Stimulated activated CD8-positive, alpha-beta memory T cell treated with anti-CD3 and anti-CD28 coated beads, Interleukin-7, amount 100 ng/mL, for 4 hours (primary cell): ENCODE measurements at places on chromosomes 7 and 10.

DNA sequence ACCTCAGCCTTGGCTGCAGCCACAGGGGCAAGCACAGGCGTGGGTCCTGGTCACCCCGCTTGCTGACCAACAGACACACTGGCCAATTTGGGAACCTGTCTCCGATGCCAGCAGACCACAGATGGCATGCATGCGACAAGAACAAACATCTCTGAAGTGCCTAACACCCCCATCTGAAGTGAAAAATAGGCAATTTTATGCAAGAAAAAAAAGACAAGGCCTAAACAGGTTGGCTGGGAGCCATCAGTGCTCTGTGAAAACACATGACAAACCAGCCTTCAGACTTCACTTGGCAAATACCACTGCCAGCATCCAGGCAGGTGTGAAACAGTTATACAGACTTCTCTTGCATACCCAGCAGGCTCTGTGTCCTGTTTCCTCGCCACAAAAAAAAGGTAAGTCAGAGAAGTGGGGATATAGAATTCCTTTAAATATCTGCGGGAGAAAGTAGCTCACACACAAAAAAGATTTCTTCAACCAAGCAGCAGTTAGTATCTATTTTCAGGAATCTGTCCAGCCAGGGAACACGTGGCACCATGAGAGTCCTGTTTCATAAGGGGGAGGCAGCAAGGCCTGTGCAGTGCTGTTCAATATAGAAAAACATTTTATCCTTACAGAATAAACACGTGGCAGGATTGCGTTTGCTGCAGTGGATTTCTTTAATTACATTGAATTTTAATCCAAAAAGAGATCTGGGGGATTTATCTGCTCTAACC, 293.4 kb upstream of the MKLN1 start:
- no peak for DNase-seq

DNA sequence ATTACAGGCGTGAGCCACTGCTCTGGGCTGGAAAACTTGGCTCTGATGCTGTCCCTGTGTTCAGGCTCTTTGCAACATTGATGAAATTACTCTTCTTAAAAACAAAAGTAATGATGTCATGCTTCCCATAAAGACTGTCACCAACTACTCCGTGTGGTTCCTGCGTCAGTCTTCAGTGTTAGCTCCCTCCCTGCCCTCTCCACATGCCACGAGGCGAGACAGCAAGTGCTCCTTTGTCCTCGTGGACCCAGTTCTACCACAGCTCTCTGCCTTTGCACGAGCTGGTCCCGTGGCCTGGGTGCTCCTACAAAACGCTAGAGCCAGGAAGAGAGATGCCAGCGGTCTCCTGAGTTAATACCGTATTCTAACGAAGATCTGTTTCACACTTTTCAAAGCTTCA, 194.5 kb downstream of the SDK1 start:
- no peak for DNase-seq

GRCh38 chr7:128714701-128715495, 24.3 kb upstream of the CALU start:
- DNase-seq, result no peak

DNA sequence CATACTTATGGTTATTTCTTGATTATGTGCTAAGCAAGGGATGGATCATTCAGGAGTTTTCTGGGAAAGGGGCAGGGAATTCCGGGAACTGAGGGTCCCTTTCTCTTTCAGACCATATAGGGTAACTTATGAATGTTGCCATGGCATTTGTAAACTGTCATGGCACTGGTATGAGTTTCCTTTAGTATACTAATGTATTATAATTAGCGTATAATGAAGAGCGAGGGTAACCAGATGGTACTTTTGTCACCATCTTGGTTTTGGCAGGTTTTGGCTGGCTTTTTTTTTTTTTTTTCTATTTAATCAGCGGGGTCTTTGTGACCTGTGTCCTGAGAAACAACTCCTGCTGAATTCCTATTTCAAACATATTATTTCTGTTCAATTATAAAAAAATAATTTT, 237.6 kb upstream of the PTER start:
- no peak for DNase-seq

DNA sequence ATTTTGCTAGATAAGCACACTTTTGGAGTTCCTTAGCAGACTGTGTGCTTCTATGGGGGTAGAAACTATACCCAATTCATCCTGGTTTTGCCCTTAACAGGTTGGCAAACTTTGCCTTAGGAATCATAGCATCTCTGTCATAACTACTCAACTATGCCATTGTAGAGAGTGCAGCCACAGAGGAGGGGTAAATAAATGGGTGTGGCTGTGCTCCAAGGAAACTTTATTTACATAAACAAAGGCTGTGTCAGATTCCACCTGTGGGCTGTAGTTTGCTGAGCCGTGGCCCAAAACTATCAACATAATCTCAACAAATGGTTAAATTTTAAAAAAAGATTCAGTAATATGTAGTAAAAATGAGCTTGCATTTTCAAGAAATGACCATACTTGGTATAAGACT, 51.6 kb upstream of the LAMB1 start:
- DNase-seq, result no peak

- no peak for DNase-seq
Measured at GRCh38 chr10:49600781-49601400, 9.2 kb upstream of the SLC18A3 start.

GRCh38 chr7:100621554-100621953, 9.2 kb downstream of the MOSPD3 start:
- no peak for DNase-seq

GRCh38 chr7:17402628-17403278, 104.3 kb downstream of the AHR start:
- no peak for DNase-seq

DNA sequence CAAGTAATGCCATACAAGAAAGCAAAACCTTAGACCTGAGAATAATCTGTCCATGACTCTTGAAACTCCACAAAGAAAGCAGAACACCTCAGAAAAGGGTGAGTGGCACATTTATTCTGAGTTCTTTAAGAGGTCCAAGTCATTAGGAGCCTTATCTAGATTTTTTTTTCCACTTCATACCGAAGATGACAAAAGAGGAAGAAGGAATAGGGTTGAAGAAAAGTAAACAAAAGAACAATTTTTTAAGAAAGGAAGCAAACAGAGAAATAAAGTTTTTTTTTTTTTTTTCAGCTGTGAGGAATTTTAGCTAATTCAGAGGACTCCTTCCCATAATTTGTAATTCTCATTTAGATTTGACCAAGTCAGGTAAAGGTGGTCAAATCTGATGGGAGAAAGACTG, 13.1 kb upstream of the MTPN start:
- DNase-seq, result no peak

- peak; percentile 5 for DNase-seq
Measured at GRCh38 chr10:42367532-42368230, 270.7 kb downstream of the ZNF33B start.

- no peak for DNase-seq
Measured at GRCh38 chr10:43295436-43295835, 28.6 kb upstream of the RASGEF1A start.

DNA sequence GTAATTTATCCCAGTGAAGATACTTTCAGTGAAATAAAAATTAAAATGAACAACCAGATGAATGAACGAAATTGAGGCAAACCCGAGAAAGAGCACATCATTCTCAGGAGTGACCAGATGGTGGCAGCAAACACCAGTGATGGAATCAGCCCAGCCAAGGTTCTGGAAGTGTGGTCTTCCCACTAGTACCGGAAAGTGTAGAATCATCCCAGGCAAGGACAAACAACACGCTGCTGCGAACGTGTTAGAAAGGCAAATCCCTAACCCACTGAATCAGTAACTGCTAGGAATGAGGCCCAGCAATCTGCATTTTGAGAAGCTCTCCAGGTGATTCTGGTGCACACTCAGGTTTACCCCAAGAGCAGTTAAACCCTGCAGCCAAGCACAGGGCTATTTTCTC, 15.5 kb upstream of the SLC18A3 start:
- DNase-seq, result no peak

DNA sequence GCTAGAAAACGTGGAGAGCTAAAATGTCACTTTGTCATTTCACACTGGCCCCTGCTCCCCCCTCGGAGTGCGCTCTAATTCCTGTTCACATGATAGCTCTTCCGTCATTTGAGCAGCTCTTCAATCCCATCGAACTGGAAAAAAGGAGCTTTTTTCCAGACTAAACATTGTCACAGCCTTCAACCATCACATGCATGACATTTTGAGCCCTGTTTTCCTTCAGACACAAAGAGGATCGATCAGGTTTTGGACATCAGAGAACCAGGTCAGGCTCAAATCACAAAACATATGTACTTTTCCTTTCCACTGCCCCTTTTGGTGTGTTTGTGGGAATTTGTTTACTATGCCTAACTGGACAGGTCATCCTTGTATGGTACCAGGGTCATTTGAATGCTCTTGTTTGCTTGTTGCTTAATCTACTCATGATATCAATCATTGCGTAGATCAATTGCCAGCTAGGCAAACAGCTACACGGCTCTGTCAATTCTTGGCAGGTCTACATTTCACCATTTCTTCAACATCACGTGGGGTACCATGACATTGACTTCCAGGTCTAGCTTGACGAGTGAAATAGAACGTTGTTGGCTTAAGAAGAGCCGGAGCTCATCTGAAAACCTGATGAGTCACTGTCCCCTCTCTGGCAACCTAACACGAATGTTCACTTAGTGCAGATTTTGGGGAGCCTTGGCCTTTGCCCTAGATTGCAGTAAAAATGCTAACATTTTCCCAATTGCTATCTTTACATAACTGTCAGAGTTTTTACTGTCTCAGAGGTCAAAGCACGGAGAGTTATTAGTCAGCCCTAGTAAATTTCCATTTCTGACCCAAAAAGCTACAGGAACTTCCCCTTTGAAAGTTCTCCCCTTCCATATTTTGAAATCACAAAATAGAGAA, 87.3 kb downstream of the LYZL2 start:
- DNase-seq, result no peak

DNA sequence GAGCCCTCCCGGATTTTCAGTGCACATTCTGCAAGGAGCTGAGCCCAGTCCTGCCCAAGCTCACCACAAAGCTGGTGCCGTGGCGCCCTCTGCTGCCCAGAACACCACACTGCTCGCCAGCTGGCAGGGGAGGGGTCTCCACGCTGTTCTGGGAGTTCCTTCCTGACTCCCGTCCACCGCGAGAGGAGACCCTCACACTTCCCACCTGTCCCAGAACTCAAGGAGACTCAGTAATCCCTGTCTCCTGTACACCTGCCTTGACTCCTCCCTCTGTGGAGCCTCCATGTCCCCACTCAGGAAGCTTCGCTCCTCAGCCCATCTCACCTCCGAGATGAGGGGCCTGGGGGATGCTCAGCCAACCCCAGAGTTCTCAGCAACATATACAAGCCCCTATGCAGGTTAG, 11.3 kb downstream of the C10orf105 start:
- DNase-seq, result peak; percentile 37

- no peak for DNase-seq
Measured at GRCh38 chr10:64813391-64813790, 1292.2 kb downstream of the REEP3 start.

- DNase-seq, result no peak
Measured at GRCh38 chr10:3858051-3858845, 73.2 kb upstream of the KLF6 start.

DNA sequence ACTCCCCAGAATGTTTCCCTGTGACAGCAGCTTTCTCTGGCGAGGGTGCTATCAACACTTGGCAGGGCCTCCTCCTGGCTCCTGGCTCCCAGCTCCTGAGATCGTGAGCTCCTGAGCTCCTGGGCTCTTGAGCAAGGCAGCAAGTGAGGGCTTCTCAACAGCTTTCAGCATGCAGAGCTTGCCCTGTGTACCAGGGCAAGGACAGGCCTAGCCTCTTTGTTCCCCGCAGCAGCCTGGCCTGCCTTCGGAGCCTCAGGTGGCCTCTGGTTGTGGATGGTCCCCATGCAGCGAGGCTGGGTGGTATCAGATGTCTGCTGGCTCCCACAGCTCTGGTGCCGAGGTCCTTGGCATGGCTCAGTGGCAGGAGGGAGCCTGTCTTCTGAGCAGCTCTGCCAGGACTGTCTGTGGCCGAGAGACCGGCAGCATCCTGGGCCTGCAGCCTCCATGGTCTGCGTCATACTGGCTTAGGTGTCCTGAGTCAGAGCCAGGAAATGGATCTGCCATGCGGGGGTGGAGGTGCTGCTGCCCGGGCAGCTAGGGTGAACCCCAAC, 44.2 kb downstream of the ZMIZ1 start:
- no peak for DNase-seq

GRCh38 chr7:157136372-157136771, 2.4 kb upstream of the UBE3C start:
- no peak for DNase-seq

DNA sequence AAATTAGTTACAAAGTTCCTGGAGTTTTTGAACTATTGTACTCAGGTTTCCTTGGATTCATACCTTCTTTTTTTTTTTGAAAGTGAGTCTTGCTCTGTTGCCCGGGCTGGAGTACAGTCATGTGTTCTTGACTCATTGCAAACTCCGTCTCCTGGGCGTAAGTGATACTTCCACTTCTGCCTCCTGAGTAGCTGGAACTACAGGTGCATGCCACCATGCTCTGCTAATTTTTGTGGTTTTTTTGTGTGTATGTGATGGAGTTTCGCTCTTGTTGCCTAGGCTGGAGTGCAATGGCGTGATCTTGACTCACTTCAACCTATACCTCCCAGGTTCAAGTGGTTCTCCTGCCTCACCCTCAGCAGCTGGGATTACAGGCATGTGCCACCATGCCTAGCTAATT, 22.3 kb downstream of the MCM10 start:
- DNase-seq, result no peak

DNA sequence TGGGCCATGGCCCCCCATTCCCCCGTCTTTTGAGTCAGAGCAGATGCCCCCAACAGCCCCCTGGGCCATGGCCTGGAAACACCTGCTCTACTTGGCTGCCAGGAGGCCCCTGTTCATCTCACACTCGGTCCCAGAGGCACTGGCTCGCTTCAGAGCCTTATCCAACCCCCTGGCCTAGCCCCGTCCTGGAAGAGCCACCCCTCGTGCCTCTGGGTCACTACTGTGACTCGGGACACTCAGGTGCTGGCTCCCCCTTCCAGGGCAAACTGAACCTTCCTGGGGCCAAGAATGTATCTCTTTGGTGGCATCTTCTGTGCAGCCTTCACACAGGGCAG, 7.0 kb downstream of the POLR2J start:
- DNase-seq, result no peak

DNA sequence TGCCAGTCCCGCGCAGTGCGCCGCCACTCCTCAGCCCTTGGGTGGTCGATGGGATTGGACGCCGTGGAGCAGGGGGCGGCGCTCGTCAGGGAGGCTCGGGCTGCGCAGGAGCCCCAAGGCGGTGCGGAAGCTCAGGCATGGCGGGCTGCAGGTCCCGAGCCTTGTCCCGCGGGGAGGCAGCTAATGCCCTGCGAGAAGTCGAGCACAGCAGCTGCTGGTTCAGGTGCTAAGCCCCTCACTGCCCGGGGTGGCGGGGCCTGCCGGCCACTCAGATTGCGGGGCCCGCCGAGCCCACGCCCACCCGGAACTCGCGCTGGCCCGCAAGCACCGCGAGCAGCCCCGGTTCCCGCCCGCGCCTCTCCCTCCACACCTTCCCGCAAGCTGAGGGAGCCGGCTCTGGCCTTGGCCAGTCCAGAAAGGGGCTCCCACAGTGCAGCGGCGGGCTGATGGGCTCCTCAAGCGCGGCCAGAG, 14.4 kb upstream of the WASL start:
- no peak for DNase-seq

- no peak for DNase-seq
Measured at GRCh38 chr7:31747553-31747952, 60.5 kb downstream of the PPP1R17 start.
